K562 (cell line): ENCODE measurements at places on chromosomes 1 and 21.
A peak's percentile ranks its signal among the peaks of the same experiment; 100 is the strongest.

- no peak for DNase-seq
Measured at GRCh38 chr1:50972766-50973165, 2.7 kb downstream of the CDKN2C start.

- no peak for DNase-seq
Measured at GRCh38 chr1:5711079-5711478, 281.1 kb downstream of the NPHP4 start.

DNA sequence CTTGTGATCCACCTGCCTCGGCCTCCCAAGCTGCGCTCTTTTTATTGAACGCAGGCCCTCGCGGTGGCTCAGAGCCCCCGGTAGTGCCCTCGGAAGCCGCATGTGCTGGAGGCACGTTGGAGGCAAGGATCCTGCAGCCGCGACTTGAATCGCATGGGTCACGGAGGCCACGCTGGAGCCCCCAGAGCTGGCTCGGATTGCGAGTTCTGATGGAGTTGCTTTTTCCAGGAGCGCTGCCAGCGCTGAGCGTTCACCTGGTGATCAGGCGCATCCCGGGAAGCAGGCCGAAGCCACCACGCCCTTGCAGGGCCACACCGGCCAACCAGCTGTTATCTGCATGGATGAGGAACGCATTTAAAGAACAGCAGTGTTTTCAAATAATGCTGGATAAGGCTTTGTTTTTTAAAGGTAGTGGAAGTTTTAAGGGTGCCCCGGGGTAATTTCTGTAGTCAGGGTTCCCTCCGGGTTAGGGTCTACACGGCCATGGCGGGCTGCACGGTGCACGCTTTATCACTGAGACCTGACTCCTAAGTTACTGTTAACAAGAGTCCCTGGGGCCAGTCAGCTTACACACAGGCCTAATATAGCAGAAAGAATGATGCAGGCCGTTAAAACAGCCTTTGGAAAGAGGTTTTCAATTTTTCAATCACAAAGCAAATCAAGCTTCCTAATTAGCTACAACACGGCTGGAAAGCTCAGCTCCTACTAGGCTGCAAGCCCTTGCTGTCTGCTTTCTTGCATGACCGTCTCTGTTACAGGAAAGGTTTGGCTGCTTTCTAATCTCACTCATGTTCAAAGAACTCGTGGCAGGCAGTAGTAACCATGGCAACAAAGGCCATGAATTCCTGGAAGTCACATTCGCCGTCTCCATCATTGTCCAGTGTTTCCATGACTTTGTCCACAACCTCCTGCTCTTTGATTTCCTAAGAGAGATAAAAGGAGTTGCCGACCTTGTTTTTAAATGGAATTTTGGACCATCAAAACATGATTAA lies 6.0 kb downstream of the S100B start:
- peak; percentile 67 for DNase-seq

DNA sequence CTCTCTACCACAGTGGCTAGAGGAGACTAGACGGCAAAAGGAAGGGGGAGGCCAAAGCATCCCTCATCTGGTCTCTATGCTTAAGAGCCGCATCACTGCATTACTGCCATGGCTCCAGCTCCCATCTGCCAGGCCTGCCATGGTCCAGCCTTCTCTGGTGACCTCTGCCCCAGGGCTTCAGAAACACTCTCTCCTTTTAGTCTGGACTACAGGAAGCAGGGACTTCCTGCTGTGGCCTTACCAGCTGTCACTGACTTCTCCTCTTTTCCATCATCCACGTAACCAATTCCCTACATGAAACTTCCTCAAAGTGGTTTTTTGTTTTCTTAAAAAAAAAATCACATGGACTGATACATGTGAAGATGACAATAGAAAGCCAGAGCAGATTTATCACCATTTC lies 323.1 kb upstream of the NFIA start:
- no peak for DNase-seq

DNA sequence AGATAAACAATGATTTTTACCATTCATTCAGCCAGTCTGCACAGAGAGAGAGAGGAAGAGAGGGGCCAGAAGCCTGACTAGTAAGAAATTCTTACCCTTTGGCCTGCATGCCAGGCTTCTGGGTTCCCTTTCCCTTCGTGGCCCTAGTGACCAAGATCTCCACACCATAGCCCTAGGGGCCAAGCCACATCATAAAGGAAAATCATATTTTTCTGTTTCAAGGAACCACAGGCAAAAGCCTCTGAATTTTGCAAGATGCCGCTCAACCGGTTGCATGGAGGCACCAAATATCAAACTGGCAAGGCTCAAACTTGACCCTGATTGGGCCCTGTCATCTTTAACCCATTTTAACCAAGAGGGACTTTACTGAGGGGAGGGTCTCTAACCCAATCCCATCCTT lies 103.1 kb upstream of the SOX13 start:
- DNase-seq = no peak

- no peak for DNase-seq
Measured at GRCh38 chr1:234658138-234658537, 48.2 kb upstream of the IRF2BP2 start.

GRCh38 chr1:39301606-39302005 lies 97.1 kb downstream of the MACF1 start:
- no peak for DNase-seq

DNA sequence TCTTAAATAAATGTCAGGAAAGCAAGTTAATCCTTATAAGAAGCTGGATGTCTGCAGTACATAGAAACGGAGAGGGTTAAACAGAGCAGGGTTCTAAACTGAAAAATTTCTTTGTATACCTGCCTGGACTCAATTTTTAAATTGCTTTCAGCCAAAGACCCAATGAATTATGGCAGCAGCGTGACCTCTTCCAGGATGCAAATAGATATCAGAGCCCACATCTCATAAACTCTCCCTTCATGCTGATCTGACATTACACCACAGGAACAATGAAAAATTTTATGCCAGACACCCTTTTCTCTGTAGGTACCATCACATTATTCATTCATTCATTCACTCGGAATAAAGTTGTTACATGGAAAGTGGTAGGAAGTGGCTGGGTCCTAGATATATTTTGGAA lies 236.4 kb downstream of the NUF2 start:
- no peak for DNase-seq

DNA sequence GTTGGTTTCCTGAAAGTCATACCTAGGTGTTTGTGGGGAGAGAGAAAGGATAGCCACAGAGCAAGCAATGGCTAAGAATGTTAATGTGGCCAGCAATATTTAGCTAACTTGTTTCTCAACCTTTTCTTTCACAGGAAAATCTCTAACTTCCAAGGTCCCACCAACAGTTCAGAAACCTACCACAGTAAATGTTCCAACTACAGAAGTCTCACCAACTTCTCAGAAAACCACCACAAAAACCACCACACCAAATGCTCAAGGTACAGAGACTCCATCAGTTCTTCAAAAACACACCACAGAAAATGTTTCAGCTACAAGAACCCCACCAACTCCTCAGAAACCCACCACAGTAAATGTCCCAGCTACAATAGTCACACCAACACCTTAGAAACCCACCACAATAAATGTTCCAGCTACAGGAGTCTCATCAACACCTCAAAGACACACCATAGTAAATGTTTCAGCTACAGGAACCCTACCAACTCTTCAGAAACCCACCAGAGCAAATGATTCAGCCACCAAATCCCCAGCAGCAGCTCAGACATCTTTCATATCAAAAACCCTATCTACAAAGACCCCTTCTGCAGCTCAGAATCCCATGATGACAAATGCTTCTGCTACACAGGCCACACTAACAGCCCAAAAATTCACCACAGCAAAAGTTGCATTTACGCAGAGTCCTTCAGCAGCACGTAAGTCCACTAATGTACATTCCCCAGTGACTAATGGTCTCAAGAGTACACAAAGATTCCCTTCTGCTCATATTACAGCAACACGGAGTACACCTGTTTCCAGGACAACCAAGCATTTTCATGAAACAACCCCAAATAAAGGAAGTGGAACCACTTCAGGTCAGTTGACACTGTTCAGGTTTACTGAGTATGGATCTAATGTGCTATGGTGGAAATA lies 15.3 kb downstream of the CD55 start:
- no peak for DNase-seq

DNA sequence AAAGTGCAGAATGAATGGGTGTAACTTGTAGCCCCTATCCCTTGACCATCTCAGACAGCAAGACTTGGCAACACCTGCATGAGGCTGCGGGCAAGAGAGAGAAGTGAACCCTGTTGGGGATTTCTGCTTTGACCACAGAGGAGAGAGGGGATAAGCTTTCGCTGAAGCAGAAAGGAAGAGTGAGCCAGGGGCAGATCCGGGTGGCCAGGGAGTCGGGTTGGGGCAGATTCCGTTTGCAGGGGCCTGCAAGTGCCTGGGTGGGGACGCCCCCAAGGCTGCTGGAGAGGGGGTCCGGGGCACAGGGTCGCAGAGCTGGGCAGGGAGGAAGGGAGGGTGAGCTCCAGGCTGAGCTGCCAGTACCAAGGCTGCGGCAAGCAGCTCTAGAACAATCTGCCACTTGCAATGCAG lies 25.3 kb upstream of the PIK3CD start:
- DNase-seq = no peak

- DNase-seq = no peak
Measured at GRCh38 chr1:232249861-232250777, 379.8 kb downstream of the SIPA1L2 start.

GRCh38 chr1:81885291-81885690 lies 84.6 kb downstream of the ADGRL2 start:
- no peak for DNase-seq

DNA sequence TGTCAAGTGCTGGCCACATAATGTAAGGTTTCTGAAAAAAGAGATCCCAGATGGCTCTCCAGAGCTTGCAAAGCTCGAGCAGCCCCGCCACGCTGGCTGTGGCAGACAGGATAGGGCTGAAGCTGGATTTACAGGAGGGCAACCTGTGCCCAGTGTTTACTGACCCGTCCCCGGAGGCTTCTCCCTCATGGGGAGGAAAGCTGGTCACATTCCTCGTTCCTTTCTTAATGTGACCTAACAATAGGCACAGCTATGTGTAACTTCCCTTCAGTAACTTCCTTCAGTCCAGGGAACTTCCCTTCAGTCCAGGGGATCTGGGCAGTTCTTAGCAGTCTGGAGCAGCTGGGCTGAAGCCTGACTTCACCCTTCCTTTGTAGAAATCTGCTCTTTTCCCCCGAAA lies 7.7 kb downstream of the SLFNL1 start:
- DNase-seq = no peak

- no peak for DNase-seq
Measured at GRCh38 chr1:159291424-159291823, 10.7 kb upstream of the FCER1A start.

GRCh38 chr1:44321466-44321865 lies 33.6 kb downstream of the ERI3 start:
- DNase-seq = no peak

DNA sequence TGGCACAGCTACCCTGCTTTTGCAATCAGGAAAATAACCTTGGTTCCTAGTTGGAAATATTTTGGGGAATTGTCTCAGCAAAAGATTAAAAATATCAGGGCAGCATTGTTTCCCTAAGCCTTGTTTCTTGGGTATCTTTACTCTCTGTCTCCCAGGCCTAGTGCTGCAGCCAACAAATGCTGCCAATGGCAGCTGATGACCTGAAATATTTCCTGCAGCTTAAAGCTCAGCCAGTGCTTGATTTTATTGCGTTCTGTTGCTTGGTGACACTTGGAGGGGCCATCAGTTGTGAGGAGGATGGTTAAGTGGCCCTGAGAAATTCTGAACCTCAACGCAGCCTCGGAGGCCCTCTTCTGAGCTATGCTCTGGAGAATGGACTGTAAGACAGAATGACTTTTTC lies 59.4 kb upstream of the B3GALT5 start:
- DNase-seq = no peak

DNA sequence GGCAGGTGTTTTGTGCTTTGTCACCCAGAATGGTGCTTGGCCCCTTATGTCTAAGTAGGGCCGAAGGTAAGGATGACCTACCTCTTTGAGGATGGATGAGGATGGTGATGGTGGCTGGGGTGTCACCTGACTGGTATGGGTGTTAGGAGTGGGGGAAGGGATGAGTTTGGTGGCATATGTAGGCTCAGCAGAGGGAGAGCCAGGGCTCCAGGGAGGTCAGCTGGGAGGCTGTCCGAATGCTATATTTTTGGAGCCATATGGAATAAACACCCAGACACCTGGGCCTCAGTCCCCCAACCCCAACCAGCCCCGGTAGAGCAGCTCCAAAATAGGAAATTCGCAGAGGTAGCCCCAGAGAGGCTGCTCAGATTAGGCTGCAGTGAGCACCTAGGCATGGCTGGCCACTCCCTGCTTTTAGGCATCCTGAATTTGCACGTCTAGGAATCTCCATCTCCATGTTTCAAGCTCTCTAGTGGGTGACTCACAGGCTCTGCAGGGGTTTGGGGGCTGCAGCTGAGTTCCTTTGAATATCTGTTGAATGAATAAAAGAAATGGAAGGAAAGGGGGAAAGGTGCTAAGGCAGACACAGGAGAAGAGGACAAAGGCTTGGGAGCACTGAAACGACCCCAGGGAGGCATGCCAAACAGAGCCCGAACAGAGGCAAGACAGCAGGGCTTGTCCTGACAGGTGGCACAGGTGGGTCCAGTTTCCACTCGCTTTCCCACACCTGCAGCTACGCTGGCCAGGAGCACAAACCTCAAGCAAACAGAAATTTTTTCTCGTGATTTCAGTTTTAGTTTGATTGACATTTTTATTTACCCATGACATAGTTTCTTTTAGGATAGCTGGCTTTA lies 135.3 kb upstream of the EDN2 start:
- no peak for DNase-seq

- DNase-seq = no peak
Measured at GRCh38 chr1:61926597-61926996, 184.3 kb downstream of the PATJ start.

- DNase-seq = no peak
Measured at GRCh38 chr1:15455522-15455921, 1.0 kb upstream of the CELA2A start.

DNA sequence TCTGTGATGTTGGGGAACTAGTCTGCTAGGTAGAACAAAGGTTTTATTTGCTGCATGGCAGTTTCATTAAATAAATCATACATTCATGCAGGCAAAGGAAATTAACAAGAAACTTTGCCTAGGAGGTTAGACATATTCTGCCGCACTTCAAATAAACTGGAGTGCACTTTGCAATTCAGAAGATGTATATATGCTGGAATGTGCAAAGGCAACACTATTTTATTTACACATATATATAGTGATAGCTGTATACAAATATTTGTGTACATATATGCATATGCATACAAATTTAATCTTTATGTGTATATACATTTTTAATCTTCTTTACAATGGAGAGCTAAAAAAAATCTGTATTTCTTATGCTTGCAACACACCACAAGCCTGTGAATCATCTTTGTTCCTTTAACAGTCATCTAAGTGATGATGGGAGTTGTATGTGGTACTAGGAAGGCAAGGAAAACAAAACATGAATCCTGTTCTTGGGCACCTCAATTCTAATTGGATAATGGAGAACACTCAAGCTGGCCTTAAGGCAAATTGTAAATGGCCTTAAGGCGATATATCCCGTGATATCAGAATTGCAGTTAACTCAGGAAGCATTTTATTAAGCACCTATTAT lies 605.8 kb upstream of the CAMK1G start:
- no peak for DNase-seq
